Mesenchymal stem cell (in vitro differentiated cells and primary cell): ENCODE measurements at places on chromosomes 13 and 19.

DNA sequence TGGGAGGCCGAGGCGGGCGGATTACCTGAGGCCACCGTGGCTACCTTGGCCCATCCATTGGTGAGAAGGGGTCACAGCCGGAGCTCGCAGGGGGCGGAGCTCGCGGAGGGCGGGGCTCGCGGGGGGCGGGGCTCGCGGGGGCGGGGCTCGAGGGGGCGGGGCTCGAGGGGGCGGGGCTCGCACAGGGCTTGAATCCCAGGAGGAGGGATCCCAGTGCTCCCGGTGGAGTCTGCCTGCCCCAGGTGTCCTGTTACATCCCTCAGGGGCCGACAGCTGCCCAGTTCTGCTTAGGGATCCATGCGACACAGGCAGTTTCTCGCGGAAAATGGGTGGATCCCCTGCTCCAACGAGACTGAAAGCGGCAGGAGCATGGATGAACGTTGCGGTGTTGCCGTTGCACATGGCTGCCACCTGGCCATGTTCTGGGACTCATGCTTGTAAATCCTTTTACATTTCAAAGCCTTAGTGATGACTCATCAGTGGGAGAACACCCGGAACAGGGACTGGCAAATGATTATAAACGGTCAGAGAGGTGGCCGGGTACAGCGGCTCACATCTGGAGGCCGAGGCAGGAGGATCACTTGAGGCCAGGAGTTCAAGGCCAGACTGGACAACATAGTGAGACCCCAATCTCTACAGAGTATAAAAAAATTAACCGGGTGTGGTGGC lies 25.1 kb downstream of the TMPRSS9 start:
- DNase-seq = peak; percentile 80

- DNase-seq = no peak
Measured at GRCh38 chr13:53198017-53198416, 169.4 kb downstream of the OLFM4 start.

- no peak for DNase-seq
Measured at GRCh38 chr19:51096473-51097165, 11.6 kb downstream of the CTU1 start.

GRCh38 chr13:41976476-41976875 lies 15.6 kb upstream of the VWA8 start:
- DNase-seq = no peak

DNA sequence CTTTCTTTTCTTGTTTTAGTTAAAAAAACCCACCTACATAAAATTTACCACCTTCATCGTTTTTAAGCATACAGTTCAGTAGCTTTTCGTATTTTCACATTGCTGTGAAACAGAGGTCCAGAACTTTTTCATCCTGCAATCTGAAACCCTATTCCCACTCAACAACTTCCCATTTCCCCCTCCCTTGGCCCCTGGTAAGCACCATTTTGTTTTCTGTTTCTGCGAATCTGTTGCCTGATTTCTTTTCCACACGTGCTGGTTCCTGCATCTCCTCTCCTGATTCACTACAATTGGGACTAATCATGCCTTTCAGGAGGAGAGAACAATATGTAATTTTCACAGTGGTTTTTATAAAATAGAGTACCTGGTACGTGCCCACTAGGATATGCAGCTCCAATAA lies 149.2 kb upstream of the RNF113B start:
- no peak for DNase-seq

DNA sequence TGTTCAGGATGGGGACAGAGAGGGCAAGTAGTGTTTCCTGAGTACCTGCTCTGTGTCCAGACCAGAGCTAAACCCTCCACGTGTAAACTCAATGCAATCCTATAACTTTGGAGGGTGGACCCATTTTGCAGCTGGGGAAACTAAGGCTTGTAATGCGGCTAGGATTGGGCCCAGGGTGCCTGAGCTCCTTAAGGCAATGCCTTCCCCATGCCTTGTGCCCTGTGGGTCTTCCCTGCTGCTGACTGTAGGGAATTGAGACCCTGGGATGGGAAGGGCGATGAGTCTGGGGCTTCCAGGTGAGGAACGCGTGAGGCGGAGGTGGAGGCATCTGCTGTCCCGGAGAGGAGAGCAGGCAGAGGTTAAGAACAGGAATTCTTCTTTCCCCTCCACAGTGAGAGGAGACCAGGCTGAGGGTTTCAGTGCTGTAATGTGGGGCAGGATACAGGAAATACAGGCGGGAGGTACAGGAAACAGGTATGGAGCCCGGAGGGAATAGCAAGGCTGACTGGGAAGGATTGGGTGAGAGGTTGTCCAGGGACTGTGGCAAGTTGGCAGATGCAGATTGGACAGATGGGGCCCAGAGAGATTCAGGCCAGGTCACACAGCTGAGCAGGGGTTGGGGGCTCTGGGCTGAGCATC lies 19.2 kb downstream of the SLC27A1 start:
- no peak for DNase-seq

- peak; percentile 46 for DNase-seq
Measured at GRCh38 chr13:20721454-20722357, 18.2 kb downstream of the IL17D start.

DNA sequence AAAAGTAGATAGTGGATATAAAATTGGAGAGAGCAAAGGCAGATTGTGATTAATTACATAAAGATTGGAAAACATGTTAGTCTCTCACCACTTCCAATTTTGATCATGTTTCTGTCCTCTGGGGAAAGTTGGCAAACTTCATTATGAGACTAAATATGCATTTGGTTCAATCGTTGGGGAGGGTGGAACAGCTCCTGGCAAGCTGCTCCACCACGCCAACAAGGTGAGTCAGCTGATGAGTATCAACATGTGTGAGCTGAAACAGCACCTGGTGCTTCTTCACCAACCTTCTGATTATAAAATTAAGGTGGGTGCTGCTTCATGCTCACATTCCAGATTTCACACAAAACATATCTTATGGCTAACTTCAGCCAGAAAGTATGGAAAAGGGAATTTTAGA lies 1784.6 kb downstream of the SLITRK5 start:
- no peak for DNase-seq

- DNase-seq = no peak
Measured at GRCh38 chr13:112715210-112715609, 25.4 kb downstream of the ATP11A start.

DNA sequence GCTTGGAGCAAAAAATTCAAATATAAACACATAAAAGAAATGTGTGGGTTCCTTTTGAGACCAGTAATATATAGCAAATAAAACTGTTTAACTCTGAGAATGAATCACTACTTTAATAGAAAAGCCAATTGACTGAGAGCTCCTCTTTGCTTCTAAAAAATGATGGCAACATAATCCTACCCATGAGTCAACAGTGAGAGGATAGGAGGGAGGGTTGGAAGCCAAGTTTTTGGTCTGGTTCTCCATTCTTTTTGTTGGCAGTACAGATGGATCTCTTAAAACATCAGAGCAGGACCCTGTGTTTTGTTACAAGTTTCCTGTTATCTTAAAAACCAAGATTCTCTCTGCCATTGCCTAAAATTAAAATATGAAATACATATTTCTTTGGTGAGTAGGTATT lies 50.0 kb upstream of the POSTN start:
- no peak for DNase-seq

DNA sequence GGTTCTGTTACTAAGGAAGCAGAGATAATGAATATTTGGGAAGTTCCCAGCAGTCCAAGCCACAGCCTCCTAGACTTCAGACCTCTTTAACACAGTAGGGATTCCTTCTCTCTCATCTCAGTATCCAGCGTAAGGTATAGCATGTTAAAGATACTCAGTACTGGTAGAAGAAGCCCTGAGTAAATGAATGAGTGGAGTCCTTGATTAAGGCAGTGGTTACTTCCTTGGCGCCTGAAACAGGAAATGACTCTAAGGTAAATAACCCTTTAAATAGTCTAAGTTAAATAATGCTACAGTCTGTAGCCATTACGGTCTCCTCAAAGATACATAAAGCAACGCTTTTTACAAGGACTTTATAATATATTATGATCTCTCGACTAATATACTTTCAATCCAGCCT lies 650.8 kb upstream of the MIR17HG start:
- DNase-seq = peak; percentile 5

DNA sequence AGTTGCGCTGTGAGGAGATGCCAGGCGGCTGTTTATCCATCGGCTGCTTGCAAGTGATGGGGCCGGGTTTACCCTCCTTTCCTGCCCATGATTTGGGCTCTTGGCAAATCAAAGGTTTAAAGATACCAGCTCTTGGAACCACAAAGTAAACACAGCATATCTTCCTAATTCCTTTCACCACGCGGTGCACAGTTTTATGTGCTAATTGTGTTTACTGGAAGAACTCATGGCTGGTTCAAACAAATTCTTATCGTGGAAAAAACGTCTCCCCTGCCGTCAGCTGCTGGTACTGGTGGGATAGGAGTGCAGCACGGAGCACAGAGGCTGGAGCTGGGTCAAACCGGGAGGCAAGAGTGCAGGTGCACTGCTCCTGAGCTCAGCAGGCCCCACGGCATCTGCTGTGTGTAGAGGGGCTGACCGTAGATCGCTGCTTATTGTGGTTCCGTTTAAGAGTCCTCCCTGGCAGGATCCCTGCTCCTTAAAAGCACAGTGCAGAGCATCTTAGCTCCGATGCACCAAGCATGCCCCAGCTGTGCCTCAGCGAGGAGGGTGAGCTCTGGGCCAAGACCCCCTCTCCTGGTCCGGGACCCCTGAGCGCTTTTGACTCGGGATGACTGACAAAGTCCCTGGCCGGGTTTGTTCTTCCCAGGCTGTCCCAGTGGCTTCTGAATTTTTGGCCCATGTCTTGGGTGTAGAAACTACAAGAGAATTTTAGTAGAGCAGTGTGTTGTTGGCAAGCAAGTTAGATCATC lies 51.3 kb upstream of the GAS6 start:
- DNase-seq = no peak

- DNase-seq = no peak
Measured at GRCh38 chr19:54795758-54796157, 7.7 kb upstream of the KIR2DL4 start.

DNA sequence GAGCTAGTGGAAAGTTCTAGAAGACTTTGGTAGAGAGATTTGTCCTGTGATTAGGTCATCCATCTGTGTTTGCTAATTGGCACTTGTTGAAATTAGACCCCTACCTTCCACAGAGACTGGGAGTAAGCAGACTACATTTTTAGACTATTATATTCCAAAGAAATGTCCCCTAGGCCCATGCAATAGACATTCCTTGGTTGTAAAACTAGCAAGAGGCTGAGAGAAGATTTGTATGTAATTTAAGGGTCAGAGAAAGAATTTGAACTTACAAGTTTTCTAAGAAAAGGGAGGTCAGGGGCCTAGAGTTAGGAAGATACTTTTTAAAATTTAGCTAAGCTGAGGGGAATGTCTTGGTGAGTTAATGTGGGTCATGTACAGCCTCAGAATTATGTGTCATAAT lies 470.7 kb upstream of the SLITRK1 start:
- DNase-seq = no peak

GRCh38 chr19:947090-947706 lies 21.4 kb downstream of the ARID3A start:
- DNase-seq = no peak

DNA sequence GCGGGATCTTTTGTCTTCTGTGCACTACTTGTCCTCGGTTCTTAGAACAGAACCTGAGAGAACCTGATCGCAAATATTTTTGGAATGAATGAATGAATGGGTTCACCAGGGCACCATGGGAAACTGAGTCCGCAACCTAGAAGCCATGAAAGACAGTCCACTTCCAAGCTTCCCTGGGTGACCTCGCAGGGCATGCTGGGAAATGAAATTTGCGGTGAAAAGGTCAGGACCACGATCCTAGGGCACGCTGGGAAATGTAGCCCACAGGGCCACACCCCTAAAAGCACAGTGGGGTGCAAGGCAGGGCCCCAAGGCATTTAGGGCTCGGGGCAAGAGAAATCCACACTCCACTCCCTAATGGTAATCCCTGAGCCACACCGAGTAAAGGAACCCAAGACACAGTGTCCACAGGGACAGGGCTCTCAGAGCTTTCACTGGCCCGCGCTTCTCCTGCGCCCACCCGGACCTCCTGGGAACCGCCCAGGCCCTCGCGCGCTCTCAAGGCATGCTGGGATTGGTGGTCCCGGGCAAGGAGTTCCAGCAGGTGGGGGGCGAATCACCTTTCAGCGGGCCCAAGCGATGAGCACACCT lies 1.1 kb upstream of the PPP1R12C start:
- no peak for DNase-seq
